ENCODE measurements at places on chromosomes 6 and 20.
A peak's percentile ranks its signal among the peaks of the same experiment; 100 is the strongest.

- H3K36me3 ChIP-seq = no peaks in the 10 kb centered on the region
- H3K4me1 ChIP-seq = no peaks in the 10 kb centered on the region
- no peaks in the 10 kb centered on the region for H3K27me3 ChIP-seq
- no peak overlapping the region for H3K4me3 ChIP-seq
These were observed 262.1 kb downstream of the DLL1 start for GRCh38 chr6:170028629-170029345.

- no peak for DNase-seq
- no peak overlapping the region for H3K4me3 ChIP-seq
- H3K36me3 ChIP-seq = no peaks in the 10 kb centered on the region
- peaks cover 48% of the 10 kb centered on the region for H3K4me1 ChIP-seq
- no peak overlapping the region for H3K27ac ChIP-seq
These were observed 7.4 kb downstream of the SENP6 start for GRCh38 chr6:75608956-75609533.

GRCh38 chr6:106134087-106134770 lies 48.1 kb downstream of the PRDM1 start:
- H3K27ac ChIP-seq = no peak overlapping the region
- H3K4me1 ChIP-seq = no peaks in the 10 kb centered on the region
- no peaks in the 10 kb centered on the region for H3K36me3 ChIP-seq
- no peak overlapping the region for H3K4me3 ChIP-seq
- H3K27me3 ChIP-seq = no peaks in the 10 kb centered on the region

DNA sequence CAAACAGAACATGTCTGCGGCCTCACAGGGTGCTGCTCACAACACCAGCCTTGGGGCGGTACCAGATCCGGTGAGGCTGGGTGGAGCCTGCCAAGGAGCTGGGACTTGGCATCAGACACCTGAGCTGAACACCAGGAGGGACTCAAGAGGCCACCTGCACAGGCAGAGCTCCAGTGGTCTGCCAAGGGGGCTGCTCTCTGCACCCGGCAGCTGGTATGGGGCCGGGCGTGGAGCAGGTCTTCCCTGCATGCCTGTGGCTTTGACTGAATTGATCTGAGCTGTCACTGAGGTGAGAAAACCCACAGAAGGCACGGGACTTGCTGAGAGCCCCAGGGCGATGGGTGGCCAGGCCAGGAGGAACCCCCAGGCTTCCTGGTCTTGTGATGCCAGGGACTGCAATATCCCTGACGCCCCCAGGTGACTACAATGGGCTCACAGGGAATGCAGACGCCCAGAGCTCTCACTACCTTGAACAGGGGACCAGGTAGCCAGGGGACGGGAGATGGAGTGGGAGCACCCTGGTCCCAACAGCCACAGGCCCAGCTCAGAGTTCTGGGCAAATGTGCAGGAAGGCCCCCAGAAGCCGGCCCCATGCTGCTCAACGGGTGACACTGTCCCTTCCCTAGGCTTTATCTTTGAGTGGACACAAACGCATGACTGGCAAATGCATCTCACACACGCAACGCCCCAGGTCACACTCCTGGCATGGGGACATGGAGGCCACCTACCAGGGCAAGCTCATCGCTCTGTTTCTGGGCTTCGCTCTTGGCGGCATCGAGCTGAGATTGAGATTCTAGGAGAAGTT lies 48.2 kb downstream of the DSTN start:
- no peak overlapping the region for H3K27ac ChIP-seq
- peaks cover 38% of the 10 kb centered on the region for H3K4me1 ChIP-seq

DNA sequence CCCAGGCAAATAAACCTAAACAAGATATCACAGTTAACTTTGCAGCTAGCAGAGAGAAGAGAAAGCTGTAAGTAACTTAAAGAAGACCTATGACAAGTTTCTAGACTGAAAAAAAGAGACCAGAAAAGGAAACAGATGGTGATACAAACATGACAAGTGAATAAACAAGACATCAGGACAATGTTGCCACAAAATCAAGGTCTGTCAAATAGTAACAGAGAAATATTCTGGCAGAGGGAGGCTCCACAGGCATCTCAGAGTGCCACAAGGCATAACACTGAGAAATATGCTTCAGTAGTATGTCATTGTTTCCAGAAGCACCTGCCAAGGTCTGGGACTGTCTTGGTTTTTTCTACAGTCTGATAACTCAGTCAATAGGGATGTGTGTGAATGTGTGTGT lies 332.2 kb downstream of the KHDRBS2 start:
- no peaks in the 10 kb centered on the region for H3K27me3 ChIP-seq
- H3K36me3 ChIP-seq = no peaks in the 10 kb centered on the region
- H3K4me3 ChIP-seq = no peak overlapping the region
- no peaks in the 10 kb centered on the region for H3K4me1 ChIP-seq

GRCh38 chr20:44153636-44154043 lies 33.3 kb downstream of the JPH2 start:
- no peaks in the 10 kb centered on the region for H3K4me1 ChIP-seq
- no peak overlapping the region for H3K4me3 ChIP-seq
- no peak overlapping the region for H3K27ac ChIP-seq
- no peak for DNase-seq
- no peaks in the 10 kb centered on the region for H3K27me3 ChIP-seq

- no peak overlapping the region for H3K27ac ChIP-seq
- no peak overlapping the region for H3K4me3 ChIP-seq
- DNase-seq = no peak
These were observed 205.4 kb downstream of the PREX1 start for GRCh38 chr20:48622421-48622820.

DNA sequence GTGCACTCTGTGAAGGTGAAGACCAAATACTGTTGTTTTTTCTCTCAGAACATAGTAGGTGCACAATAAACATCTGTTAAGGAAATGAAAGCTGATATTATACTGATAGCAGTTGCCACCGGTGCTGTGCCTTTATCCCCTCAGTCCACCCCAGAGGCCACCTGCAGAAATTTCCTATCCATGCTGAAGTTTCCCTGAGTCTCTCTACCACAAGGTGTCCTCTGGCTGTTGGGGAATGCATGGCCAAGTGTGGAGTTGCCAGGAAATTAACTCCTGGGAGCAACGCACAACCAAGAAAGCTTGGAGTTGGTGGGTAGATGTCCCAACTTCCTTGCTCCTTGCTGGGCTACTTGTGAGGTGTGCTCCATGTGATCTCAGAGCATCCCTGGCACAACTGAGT lies 114.2 kb downstream of the LAMP5 start:
- peaks cover 3% of the 10 kb centered on the region for H3K4me1 ChIP-seq
- DNase-seq = no peak
- no peaks in the 10 kb centered on the region for H3K36me3 ChIP-seq
- no peaks in the 10 kb centered on the region for H3K27me3 ChIP-seq
- no peak overlapping the region for H3K4me3 ChIP-seq

DNA sequence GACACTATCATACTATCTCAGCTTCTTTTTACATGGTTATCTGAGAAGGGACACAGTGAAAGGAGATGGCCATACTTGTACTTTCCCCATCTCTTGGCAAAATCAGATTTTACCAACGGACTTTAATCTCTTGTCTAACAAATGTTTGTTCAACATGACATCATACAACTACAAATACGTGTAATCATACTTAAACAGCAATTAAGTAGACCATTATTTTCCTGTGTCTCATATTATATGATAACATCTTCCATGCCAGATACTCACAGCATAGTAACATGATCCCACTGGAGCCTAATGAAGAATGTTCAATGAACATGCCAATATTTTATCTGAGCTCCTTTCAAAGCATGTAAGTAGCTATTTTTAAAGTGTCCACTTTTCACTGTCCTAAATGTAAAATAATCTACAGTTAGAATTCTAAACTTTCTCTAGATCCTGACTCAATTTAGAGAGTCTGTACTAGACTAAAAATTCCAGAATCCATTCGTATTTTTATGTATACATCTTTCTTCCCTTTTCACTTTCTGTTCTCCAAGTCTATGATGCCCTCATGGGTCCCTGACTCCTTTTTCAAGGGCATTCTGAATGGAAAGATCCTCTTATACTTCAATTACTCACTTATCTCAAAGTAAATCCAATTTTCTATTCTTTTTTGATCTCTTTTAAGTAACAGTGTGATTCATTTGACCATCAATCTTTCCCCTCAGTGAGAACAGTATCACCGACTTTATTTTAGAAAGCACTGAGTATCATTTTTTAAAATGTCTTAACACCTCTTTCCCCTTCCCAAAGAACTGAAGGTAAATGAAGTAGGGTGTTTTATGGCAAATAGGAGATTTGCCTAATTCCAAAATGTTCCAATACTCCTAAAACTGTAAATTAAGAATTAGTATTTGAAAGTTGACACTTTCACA lies 133.5 kb downstream of the CDK19 start:
- no peaks in the 10 kb centered on the region for H3K36me3 ChIP-seq
- H3K27ac ChIP-seq = peak overlapping the region; percentile 75
- no peak overlapping the region for H3K4me3 ChIP-seq
- H3K27me3 ChIP-seq = no peaks in the 10 kb centered on the region

DNA sequence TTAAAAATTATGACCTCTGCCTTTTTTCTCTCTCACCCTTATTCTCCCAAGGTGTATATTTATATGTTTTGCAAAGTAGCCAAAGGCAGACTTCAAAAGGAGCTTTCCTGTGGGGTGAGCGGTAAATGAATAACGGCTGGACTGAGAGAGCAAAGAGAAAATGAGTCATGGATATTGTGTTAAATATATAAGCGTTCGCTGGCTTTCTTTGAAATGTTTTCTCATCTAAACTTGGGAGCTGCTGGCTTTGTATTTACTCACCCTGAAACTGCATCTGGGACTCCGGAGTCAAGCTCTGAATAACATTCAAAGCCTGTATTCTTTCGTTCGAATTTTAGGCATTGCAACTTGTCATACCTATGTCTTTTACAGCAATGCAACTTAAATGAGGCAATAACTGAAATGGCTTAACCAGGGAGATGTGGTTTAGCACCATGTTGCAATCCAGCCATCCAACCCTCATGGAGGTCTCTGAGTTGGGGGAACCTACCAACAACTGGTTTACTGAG lies 32.0 kb downstream of the ATXN1 start:
- no peak for DNase-seq
- H3K4me3 ChIP-seq = no peak overlapping the region
- H3K27ac ChIP-seq = no peak overlapping the region
- no peaks in the 10 kb centered on the region for H3K27me3 ChIP-seq

DNA sequence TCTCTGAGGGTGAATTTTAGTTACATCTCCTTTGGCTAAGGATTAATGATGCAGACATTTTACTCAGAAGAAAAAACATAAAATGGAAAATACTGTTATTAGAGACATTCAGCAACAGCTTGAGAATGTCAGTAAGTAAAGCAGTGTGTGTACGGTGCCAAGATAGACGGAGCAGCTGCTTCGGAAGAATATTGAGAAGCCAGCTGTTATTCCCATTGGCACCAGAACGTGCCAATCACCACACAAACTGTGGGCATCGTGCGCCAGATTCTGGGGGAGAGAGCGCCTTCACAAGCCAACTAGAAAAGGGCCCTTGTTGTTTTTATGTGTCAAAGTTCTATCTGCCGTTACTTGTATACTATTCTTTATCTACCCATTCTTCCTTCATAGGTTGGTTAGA lies 163.4 kb downstream of the MTFR2 start:
- H3K4me3 ChIP-seq = no peak overlapping the region
- no peaks in the 10 kb centered on the region for H3K36me3 ChIP-seq
- H3K4me1 ChIP-seq = no peaks in the 10 kb centered on the region

GRCh38 chr6:145067430-145067829 lies 667.9 kb downstream of the EPM2A start:
- H3K27ac ChIP-seq = no peak overlapping the region
- no peak overlapping the region for H3K4me3 ChIP-seq
- DNase-seq = no peak
- H3K27me3 ChIP-seq = no peaks in the 10 kb centered on the region
- no peaks in the 10 kb centered on the region for H3K4me1 ChIP-seq

GRCh38 chr20:3165473-3166337 lies 6.0 kb upstream of the FASTKD5 start:
- H3K4me3 ChIP-seq = no peak overlapping the region
- H3K27me3 ChIP-seq = peaks cover 6% of the 10 kb centered on the region
- H3K27ac ChIP-seq = no peak overlapping the region

- no peaks in the 10 kb centered on the region for H3K4me1 ChIP-seq
- no peak overlapping the region for H3K27ac ChIP-seq
These were observed 9.7 kb upstream of the CD40 start for GRCh38 chr20:46108435-46108841.

GRCh38 chr6:38241200-38241871 lies 398.4 kb downstream of the BTBD9 start:
- no peak overlapping the region for H3K27ac ChIP-seq
- H3K27me3 ChIP-seq = no peaks in the 10 kb centered on the region
- no peak overlapping the region for H3K4me3 ChIP-seq

DNA sequence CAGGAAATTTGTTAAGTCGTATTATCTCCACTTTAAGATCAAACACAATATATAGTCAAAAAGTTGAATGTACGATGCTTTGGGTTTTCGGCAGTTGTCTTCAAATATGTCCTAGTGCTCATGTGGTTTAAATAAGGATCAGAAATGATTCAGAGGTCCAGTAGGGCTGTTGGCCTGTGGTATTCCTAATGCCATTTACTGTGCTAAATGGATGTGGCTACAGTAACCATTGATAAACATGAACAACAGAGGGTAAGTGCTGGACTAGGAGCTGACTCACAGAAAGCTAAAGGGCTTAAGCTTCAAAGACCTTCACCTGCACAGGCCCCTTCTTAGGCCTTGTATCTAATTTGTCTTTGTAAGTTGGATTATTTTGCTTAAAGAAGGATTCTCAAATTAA lies 80.5 kb upstream of the TPD52L1 start:
- no peak overlapping the region for H3K4me3 ChIP-seq
- H3K27ac ChIP-seq = no peak overlapping the region
- no peaks in the 10 kb centered on the region for H3K27me3 ChIP-seq

DNA sequence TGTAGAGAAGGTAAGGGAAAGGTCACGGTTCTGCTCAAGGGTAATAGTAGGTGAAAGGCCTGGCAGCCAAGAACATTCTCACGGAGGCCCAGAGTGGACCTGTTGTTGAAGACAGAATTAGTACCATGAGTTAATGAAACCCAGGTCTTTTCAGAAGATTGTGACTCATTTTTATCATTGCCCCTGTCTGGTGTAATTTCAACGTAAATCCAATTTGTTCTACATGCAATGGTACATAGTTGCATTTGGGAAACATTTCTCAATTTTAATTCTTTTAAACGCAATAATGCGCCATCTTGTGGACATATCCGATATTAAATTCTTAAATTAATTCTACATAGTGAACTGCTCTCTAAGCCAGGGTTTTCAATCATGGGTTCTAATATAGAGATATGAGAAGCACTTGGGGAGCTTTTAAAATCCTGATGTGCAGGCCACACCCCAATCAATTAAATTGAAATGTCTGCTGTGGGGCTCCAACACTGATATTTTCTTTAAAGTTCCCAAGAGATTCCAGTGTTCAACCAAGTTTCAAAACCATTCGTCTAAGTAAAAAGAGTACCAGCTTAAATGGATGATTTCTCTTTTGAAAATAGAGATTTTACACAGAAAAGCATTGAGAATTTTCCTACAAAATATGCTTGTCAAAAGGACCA lies 257.4 kb downstream of the PLCB1 start:
- H3K27me3 ChIP-seq = no peaks in the 10 kb centered on the region
- no peak overlapping the region for H3K4me3 ChIP-seq
- DNase-seq = no peak
- peak overlapping the region; percentile 32 for H3K27ac ChIP-seq
